ENCODE measurements at places on chromosomes 16 and 17. TPM values are rescaled to one million over a fixed set of nuclear protein-coding genes. Genes with fewer than 3 reads are reported as not detected.
A peak's percentile ranks its signal among the peaks of the same experiment; 100 is the strongest.

- peaks cover 7% of the 10 kb centered on the region for H3K4me1 ChIP-seq
- no peak overlapping the region for H3K4me3 ChIP-seq
- H3K27ac ChIP-seq = no peak overlapping the region
Measured at GRCh38 chr17:35847006-35847405, 21.7 kb downstream of the HEATR9 start.

DNA sequence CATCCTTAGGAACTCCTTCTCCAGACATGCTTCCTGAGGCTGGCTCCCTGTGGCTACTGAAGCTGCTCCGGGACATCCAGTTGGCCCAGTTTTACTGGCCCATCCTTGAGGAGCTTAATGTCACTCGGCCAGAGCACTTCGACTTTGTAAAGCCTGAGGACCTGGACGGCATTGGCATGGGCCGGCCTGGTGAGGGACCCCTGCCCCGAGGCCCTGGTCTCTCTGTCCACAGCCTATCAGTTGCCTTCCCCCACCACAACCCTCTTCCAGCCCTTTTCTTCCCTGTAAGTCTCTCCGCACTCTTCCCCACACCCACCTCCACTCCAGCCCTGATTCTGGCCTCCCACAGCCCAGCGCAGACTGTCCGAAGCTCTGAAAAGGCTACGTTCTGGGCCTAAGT is 2.0 kb downstream of the TNK1 start:
- H3K4me3 ChIP-seq = no peak overlapping the region
- H3K4me1 ChIP-seq = peaks cover 6% of the 10 kb centered on the region
- no peak overlapping the region for H3K27ac ChIP-seq
- H3K36me3 ChIP-seq = no peaks in the 10 kb centered on the region

DNA sequence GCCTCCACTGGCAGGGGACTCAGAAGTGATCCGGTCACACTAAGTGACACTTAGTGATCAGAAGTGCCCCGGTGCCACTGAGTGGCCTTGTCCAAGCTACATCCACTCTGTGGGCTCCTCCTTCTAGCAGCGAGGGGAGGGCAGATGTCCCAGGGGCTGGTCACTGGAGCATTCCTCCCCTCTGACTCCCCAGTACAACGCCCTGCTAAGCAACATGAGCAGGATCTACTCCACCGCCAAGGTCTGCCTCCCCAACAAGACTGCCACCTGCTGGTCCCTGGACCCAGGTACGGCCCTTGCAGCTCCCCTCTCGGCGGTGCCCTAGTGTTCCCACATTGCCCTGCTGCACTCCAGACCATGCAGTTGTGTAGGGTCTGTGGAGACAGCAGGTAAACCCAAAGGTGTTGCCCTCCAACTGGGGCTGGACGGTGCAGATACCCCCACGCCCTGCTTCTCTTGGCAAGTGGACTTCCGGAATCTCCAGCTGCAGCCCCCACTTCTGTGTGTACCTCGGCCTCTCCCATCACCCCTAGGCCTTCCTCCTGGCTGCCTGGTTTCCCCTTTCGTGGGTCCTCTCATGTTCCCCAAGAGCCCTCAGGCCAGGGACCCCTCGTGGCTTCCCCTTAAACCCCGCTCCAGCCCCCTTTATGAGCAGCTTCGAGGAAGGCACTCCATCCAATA is 2.1 kb downstream of the ACE start:
- no peaks in the 10 kb centered on the region for H3K36me3 ChIP-seq
- peaks cover 13% of the 10 kb centered on the region for H3K4me1 ChIP-seq
- no peaks in the 10 kb centered on the region for H3K27me3 ChIP-seq
- H3K27ac ChIP-seq = no peak overlapping the region
- peak; percentile 98 for DNase-seq

DNA sequence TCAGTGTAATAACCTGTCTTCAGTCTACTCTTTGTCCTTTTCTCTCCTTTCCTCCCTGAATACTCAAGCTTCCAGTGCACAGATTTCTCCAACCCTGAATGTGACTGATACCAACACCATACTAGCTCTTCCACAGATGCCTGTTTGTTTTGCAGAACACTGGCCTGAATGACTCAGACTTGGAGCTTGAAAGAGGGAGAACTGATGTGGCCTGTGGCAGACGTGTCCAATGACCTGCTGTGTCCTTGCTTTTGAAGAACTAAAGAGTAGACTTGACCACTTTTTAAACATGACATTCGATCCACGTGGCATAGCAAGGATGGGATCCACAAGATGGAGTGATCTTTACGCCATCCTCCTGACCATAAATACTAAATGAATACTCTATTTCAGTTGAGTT is 361.0 kb downstream of the WWOX start:
- H3K4me1 ChIP-seq = no peaks in the 10 kb centered on the region
- no peaks in the 10 kb centered on the region for H3K27me3 ChIP-seq
- H3K27ac ChIP-seq = no peak overlapping the region

DNA sequence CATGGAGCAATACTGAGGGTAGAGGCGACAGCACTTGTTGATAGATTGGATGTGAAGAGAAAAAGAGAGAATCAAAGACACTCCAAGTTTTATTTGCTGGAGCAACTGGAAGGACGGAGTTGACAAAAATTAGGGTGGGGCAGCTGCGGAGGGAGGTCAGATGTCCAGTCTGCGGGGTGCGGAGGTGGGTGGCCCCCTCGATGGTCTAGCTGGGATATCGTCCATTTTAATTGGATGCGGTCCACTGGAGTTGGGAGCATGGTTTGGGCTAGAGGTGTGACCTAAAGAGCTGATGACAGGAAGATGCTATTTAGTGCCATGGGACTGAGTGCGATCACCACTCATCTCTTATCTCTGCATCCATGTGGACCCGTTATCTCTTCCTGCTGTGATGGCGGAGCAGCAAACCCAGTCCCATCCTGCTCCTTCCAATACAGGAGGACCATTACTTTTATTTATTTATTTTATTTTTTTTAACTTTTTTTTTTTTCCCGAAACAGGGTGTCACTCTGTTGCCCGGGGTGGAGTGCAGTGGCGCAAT is 48.3 kb upstream of the CBX4 start:
- no peak overlapping the region for H3K4me3 ChIP-seq
- H3K4me1 ChIP-seq = no peaks in the 10 kb centered on the region
- H3K27me3 ChIP-seq = peaks cover 23% of the 10 kb centered on the region
- DNase-seq = no peak
- H3K27ac ChIP-seq = no peak overlapping the region

- no peak for DNase-seq
- peaks cover 12% of the 10 kb centered on the region for H3K27me3 ChIP-seq
- H3K4me3 ChIP-seq = no peak overlapping the region
- H3K27ac ChIP-seq = no peak overlapping the region
- no peaks in the 10 kb centered on the region for H3K4me1 ChIP-seq
Measured at GRCh38 chr17:63930951-63931575, 1.1 kb downstream of the CD79B start.

DNA sequence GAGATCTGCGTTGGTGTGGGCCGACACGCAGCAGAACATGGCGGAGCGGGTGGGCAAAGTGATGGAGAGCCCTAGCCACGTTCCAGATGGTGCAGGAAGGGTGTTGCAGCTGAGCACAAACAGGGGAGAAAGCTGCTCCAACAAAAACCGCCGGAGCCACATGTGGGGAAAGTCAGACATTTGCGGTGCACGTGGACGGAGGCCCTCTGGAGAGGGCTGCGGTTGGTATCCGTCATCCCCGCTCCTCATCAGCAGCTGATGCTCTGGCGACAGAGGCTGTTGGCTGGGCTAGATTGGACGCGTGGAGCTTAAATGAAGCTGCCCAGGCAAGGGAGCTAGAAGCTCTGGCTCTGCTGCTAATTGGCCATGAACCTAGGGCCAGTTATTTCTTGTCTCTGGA is 43.5 kb upstream of the ADCY9 start:
- no peak overlapping the region for H3K27ac ChIP-seq
- H3K36me3 ChIP-seq = no peaks in the 10 kb centered on the region
- no peaks in the 10 kb centered on the region for H3K27me3 ChIP-seq
- no peaks in the 10 kb centered on the region for H3K4me1 ChIP-seq

DNA sequence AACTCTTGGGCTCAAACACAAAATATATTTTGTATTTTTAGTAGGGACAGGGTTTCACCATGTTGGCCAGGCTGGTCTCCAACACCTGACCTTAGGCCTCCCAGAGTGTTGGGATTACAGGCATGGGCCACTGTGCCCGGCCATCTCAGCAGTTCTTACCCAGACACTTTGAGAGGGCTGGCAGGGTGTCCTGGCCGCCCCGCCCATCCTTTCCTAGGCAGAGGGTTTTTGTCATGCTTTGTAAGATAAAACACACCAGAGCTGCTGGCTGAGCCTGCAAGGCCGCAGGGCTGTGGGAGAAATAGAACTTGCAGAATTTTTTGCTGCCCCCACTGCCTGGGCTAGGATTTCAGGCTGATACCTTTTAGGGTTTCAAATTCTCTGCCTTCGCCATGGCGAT is 8.7 kb downstream of the PPL start:
- DNase-seq = no peak
- no peaks in the 10 kb centered on the region for H3K36me3 ChIP-seq
- H3K27me3 ChIP-seq = no peaks in the 10 kb centered on the region
- no peak overlapping the region for H3K27ac ChIP-seq
- H3K4me1 ChIP-seq = no peaks in the 10 kb centered on the region
- no peak overlapping the region for H3K4me3 ChIP-seq

- H3K4me3 ChIP-seq = no peak overlapping the region
- peak overlapping the region; percentile 87 for H3K27ac ChIP-seq
- peaks cover 17% of the 10 kb centered on the region for H3K36me3 ChIP-seq
- no peaks in the 10 kb centered on the region for H3K27me3 ChIP-seq
Measured at GRCh38 chr17:83100220-83100852, 20.9 kb downstream of the METRNL start.

- DNase-seq = no peak
- no peaks in the 10 kb centered on the region for H3K36me3 ChIP-seq
- H3K4me3 ChIP-seq = no peak overlapping the region
- H3K4me1 ChIP-seq = peaks cover 20% of the 10 kb centered on the region
- H3K27ac ChIP-seq = no peak overlapping the region
- no peaks in the 10 kb centered on the region for H3K27me3 ChIP-seq
Measured at GRCh38 chr16:85579923-85580580, 33.1 kb upstream of the GSE1 start.

GRCh38 chr16:11640987-11641817 is 27.1 kb upstream of the SNN start:
- no peaks in the 10 kb centered on the region for H3K27me3 ChIP-seq
- H3K27ac ChIP-seq = peak overlapping the region; percentile 98
- peak overlapping the region; percentile 17 for H3K4me3 ChIP-seq

DNA sequence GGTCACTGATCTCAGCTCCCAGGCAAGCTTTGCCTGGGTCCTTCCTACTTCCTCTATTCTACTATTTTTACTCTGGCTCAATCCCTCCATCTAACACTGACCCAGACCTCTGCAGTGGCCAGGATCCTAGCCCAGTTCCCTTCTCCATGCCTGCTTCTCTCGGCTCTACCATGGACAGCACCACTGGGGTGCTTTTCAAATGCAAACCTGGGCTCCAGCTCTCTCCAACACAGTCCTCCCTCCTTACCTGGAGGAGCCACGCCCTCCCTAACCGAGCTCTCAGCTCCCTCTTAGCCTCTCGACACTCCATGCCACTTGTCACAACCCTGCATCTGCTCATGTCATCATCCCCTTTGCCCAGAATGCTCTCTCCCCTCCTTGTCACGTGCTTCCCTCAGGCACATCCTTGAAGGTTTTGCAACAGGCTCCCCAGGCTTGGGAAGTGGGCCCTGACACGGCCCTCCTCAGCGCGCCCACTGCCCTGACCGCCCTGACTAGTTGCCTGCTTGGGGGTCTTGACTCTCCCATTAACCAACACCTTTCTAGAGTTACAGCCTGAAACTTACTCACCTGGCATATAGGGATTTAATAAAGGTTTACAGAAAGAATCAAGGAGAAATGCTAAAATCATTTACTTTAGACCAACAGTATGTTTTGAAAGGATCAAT is 41.6 kb downstream of the MARF1 start:
- H3K27me3 ChIP-seq = no peaks in the 10 kb centered on the region
- peaks cover 41% of the 10 kb centered on the region for H3K36me3 ChIP-seq
- H3K4me3 ChIP-seq = no peak overlapping the region
- no peak for DNase-seq

GRCh38 chr16:82340531-82340930 is 170.5 kb upstream of the MPHOSPH6 start:
- no peaks in the 10 kb centered on the region for H3K4me1 ChIP-seq
- no peaks in the 10 kb centered on the region for H3K36me3 ChIP-seq
- no peak overlapping the region for H3K4me3 ChIP-seq
- H3K27ac ChIP-seq = no peak overlapping the region
- no peak for DNase-seq
- no peaks in the 10 kb centered on the region for H3K27me3 ChIP-seq

DNA sequence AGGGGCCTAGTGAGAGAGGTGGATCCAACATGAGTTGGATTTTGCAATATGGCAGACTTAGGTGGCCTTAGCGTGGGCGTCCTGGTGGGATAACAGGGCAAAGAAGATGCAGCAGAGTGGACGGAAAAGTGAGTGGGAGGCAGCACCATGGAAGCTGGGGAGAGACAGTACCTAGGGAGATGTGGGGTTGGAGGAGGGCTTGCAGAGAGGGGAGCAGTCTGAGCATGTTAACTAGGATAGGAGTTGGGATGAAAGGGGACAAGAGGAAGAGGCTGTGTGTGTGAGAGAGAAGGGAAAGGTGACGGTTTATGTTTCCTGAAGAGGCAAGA is 120.1 kb downstream of the NTN1 start:
- H3K4me3 ChIP-seq = no peak overlapping the region
- no peaks in the 10 kb centered on the region for H3K4me1 ChIP-seq
- no peak overlapping the region for H3K27ac ChIP-seq
- H3K36me3 ChIP-seq = no peaks in the 10 kb centered on the region

GRCh38 chr17:50501054-50501453 is 7.2 kb upstream of the MYCBPAP start:
- no peak overlapping the region for H3K27ac ChIP-seq
- no peak overlapping the region for H3K4me3 ChIP-seq
- H3K36me3 ChIP-seq = no peaks in the 10 kb centered on the region
- peaks cover under 1% of the 10 kb centered on the region for H3K4me1 ChIP-seq
- no peaks in the 10 kb centered on the region for H3K27me3 ChIP-seq

ITGB4 gene
- 1.5 TPM for polyA plus RNA-seq

PPP1R27 gene
- polyA plus RNA-seq = not detected

NAGS gene
- 2.3 TPM for polyA plus RNA-seq

FNDC8 gene
- polyA plus RNA-seq = not detected

MPV17L gene
- polyA plus RNA-seq = 1.4 TPM

HBA1 gene
- not detected for polyA plus RNA-seq

KRT36 gene
- polyA plus RNA-seq = not detected
